Prostate gland (tissue), 2 donors: ENCODE measurements at places on chromosomes 6 and 20.
A peak's percentile ranks its signal among the peaks of the same experiment; 100 is the strongest.

DNA sequence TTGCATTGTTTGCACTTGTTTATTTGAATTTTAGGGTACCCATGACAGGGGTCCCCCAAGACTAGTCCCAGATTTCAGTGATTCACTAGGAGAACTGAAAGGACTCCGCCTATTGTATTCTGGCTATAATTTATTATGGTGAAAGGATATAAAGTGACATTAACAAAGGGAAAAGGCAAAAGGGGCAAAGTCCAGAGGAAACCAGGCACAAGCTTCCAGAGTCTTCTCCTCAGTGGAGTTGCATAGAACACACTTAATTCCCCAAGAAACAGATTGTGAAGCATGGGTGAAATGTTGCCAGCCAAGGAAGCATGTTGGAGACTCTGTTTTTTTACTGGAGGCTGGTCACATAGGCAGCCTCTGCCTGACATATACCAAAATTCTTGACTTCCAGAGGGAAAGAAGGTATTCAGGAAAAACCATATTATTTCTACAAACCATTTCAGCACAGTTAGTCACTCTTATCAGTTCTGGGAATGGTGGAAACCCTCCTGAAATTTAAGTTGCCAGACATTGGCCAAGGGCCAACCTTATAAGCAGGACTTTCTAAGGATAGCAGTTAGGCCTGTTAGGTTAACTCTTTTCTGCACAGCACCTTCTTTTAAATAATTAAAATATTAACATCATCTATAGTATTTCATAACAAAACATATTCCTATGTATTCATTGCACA, 71.8 kb downstream of the FIG4 start:
- no peak for DNase-seq

DNA sequence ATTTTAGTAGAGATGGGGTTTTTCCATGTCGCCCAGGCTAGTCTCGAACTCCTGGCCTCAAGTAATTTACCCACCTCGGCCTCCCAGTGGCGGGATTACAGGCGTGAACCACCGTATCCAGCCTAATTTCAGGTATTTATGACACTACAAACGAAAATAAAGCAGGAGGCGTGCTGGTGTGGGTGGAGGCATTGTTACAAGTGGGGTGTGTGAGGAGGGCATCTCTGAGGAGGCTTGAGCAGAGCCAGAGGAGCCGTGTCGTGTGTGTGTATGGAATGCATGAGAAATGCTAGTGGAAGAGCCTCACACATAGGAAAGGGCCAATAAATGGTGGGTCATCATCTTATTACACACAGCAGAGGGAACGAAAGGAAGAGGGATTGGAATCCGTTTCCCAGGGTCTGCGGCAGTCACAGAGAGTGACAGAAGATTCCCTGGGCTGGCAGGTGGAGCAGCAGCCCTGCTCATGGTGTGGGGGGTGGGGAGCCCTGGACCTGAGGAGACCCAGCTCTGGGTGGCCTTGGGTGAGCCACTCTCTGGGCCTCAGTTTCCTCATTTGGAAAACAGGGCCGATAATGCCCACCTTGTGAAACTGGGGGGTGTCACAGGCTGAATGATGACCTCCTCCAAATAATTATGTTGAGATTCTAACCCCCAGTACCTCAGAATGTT, 17.2 kb upstream of the PEDS1 start:
- DNase-seq = no peak

- no peak for DNase-seq
These were observed 352.5 kb upstream of the TSHZ2 start for GRCh38 chr20:52619671-52620070.

DNA sequence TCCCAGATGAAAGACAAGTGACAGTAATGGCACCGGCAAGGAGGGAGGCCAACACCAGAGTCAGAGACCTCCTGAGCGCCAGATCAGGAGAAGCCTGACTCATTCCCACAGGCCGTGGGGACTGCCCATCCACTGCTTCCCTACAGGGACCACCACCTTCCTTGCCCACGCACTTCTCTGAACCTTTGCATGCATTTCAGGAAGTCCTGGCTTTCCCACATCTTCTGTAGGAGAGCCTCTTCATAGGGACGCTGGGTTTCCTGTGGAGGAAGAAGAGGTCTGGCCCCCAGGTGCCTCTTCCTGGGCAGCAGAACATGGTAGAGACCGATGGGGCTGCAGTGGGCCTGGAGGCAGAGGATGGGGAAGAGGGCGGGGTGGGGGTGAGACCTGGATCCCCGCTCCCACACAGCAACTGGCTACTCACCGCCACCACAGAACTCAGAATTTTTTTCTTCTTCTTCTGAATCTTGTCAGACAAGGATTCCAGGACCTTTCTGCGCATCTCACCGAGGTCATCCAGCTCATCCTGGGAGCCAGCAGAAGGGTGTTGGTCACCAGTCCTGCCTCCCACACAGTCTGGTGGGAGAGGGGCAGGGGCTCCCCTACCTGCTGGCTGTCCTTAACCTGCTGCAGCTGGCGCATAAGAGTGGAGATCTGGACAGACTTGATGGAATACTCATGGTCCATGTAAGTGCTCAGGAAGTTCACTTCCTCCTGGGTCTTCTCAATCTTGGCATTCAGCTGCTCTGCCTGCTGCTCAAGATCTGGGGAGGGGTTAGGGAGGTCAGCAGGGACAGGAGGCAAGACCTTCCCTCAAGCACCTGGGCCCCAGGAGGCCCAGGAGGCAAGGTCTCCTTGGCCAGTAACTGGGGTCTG, 13.7 kb downstream of the C20orf96 start:
- no peak for DNase-seq

- no peak for DNase-seq
These were observed 263.2 kb downstream of the GJA1 start for GRCh38 chr6:121698617-121699016.

- DNase-seq = no peak
These were observed 193.1 kb upstream of the SIM1 start for GRCh38 chr6:100657678-100658330.

DNA sequence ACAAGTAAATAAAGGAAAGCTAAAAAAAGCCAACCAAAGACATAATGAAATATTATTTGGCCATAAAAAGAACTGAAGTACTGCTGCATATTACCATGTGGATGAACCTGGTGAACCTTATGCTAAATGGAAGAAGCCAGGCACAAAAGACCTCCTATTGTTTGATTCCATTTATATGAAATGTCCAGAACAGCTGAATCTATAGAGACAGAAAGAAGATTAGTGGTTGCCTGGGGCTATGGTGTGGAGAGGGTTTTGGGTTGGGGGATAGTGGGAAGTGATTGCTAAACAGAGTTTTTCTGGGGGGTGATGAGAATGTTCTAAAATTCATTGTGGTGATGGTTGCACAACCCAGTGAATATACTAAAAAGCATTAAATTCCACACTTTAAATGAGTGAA, 53.2 kb downstream of the TSBP1 start:
- DNase-seq = no peak

DNA sequence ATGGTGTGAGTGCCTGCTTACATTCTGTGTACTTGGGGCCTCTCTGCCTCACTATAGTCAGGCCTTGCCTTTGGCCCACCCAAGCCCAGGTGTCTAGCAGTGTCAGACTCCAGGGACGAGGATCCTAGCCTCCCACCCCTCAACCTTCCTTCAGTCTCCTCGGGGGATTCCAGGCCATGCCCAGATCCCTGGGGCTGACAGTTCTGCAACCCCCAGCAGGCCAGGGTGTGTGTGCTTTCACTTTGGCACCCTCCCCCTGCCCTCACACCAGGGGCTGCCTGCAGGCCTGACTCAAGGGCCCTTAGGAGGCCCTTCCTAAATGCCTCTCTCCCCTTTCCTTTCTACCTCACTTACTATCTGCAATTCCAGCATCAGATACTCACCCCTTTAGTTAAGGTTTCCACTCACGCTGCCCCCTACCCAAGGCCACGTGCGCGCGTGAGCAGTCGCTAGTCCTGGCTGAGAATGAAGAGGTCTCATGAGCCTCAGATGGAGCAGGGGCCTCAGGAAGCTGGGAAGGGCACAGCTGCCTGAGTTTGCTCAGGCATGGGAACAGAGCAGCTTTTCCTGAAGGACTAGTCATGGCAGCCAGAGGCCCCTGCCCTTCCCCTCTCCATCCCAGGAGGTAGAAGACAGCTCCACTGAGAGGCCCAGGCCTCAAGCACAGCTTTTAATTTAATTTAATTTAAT, 859 bp upstream of the CLPS start:
- DNase-seq = no peak

DNA sequence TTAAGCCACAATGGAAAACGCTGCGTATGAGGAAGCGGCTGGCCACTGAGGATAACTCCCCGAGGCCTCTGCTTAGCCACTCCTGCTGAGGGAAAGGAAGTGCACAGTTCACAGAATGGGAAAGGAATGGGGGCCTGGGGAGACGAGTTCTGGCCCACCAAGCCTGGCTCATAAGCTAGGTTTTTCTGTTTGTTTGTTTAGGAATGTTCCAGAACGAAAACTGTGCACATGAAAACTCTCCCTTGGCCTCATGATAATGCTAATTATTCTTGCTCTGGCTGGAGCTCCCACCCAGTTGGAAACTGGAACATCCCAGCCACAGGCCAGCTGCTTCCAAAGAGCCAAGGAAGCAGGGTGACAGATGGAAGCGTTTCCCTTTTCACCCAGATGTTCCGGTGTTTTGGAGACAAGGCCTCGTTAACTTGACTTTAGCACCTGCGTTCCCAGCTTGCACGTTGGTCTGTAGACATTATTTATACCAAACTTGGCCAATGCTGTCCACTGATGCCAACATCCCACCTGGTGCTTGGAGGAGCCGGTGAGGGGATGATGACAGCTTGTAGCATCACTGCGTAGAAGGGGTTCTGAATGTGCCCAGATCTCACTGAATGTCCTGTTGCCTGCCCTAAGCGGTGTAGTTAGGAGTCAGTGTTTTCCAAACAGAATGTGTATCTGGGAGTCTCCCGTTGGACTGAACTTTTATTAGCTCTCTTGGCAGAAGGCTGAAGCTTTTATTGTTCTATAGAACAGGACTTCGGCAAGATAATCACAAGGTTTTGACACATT, 34.5 kb downstream of the APCDD1L start:
- DNase-seq = no peak

- peak; percentile 65 for DNase-seq
These were observed 1.6 kb upstream of the ATXN1 start for GRCh38 chr6:16762550-16763477.

DNA sequence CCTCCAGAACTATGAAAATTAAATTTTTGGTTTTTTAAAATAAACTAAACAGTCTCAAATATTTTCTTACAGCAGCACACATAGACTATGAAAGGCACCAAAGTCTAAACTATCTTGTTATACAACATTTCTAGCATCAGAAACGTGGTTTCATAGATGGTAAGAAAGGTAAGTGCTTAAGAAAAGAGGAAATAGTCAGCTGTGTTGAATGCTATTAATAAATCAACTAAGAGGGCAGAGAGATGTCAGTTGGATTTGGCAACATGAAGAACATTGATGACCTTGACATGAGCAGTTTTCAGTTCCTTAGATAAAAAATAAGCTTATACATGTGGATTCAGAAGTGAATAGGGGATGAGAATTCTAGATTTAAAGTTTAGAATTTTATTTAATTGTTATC, 113.6 kb downstream of the RFX6 start:
- DNase-seq = no peak

DNA sequence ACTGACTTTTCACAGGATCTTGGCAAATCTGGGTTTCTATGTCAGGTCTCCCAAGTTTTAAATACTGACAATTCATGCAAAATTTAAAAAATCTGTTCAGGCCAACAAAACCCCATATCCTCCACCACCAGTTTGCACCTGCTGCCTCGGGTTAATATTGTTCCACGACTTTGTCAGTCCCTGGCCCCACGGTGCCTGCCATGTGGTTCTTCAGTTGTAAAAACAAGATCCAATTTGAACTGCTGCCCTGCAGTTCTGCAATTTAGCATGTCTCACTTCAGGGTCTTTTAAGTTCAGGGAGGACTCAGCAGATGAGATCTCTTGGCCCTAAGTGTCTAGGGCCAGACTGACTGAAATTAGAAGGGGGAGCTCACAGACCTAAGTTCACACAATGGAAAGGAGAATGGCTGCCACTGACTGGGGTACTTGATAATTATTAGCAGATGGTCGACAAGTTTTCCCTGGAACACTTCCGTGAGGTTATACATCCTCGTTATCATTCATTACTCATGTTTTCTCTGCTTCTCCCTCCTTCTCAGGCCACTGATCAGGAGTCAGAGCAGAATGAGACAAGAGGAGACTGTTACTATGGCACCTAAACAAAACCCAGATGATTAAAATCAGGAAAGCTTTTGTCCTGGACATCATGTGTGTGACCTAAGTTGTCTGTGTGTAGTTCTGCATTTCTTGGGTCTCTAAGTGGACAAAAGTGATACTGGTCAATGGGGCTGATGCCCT, 223.6 kb downstream of the KIF16B start:
- no peak for DNase-seq

DNA sequence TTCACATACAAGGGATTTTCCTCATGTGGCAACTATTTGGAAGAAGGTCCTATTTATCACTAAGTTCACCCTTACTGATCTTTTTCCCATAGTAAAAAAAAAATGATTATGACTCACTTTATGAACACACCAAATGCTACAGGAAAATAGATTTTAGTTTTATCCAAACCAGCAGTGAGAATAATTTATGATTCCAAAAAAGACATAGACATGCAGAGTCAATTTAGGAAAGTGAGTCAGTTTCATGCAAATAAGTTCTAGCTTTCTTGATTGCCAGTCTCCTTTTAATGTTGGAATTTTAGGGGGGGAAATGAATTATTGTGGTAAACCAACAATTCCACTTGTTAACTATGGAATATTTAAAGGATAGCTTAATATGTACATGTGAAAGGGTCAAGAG, 64.0 kb upstream of the RNF146 start:
- DNase-seq = no peak

DNA sequence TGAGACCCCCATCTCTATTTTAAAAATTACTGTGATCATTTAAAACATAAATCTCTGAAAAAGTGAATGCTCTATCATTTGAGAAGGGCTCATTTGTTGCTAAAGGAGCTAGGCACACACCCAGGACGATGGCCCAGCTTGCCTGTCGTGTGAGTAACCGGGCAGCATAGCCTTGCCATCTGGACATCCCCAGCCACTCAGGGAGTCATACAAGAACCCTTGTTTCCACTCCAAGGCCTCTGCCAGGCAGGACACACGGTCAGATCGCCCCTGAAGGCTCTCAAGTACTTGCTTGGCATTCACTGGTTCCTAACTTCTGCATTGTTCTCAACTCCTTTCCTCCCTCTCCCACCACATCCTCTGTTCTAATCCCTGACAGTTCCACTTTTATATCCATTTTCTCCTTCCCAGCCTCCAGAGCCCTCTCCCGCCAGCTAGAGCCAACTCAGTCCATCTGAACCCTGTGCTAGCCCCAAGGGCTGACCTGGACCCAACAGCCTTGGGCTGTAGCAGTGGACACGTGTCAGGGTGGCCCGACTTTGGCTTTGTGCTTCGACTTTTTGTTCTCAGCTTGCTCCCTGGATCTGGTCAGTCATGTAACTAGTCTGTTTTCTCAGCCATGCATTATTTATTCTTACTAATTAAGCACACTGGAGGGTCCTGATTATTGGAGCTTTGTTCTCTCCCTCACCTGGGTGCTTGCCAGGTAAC, 15.7 kb upstream of the EZR start:
- no peak for DNase-seq
